ENCODE measurements at places on chromosomes 13 and 19.

DNA sequence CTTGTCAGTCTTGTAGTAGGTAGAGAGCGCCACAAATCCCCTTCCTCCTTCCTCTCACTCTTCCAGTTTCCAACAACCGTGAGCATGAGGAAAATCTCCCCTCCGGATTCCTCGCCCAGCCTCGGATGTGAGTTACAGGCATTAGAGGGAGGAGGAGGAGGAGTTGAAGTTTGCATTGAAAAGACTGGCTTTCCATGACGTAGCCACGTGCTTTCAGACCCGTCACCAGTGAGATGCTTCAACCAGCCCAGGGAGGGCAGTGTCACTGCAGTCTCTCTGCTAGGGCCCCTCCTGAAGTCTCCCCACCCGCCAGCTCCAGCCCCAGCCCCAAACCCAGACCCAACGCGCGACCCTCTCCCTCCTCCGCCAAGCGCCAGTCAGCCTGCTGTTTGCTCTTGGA lies 442 bp upstream of the FGF14 start:
- no peak for DNase-seq

DNA sequence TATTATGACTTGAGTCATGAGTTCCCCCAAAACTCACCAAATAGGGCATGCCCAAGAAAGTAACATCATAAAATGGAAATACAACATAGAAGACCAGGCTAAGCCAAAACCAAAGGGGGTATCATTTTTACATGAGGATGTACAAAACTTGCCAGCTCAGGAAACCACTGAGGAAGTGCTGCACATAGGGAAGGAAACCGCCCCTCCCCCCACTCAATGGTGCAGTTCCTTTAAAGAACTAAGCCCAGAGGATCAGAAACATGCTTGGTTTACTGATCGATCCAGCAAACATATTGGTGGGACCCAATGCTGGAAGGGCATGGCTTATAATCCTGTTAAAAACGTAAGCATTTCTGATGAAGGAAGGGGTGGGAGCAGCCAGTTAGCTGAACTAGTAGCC lies 4.2 kb upstream of the ZNF486 start:
- no peak for DNase-seq

- DNase-seq = no peak
Measured at GRCh38 chr19:5016781-5017180, 47.9 kb downstream of the KDM4B start.

DNA sequence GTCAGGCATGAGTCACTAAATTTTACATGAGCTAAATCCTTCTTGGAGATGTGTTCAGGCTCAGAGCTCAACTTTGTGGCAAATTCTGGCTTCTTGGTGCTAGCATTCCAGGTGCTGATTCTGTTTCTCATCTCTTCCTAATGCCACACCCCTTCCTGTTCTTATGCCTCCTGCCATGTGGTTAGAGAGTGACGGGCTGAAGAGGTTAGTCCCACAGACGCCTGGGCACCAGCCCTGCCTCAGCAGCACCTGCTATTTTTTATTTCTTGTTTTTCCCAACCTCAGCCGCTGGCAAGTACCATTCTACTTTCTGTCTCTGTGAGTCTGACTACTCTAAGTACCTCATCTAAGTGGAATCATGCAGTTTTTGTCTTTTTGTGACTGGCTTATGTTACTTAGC lies 329.5 kb downstream of the KCNRG start:
- DNase-seq = no peak

GRCh38 chr13:51292000-51292565 lies 47.4 kb upstream of the SERPINE3 start:
- no peak for DNase-seq

DNA sequence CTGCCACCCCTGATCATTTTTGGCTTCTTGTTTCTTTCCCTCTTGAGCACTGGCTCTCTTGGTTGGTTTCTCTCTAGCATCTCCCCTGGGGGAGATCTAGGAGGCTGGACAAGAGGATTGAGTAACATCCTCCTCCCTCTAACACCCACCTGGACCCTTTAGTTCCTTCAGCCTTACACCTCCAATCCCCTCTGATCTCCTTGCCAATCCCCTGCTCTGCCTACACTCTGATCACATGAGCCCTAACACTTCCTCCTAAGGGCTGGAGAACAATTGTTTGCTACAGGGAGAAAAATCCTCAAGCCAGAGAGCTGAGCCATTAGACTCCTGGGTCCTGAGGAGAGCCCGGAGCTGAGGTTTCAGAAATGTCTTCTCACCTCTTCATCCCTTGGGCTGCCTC lies 65.9 kb upstream of the ADGRL1 start:
- no peak for DNase-seq

GRCh38 chr13:113410472-113411201 lies 42.7 kb downstream of the ADPRHL1 start:
- no peak for DNase-seq
